MG63 (cell line): ENCODE measurements at places on chromosomes 1 and 21.

DNA sequence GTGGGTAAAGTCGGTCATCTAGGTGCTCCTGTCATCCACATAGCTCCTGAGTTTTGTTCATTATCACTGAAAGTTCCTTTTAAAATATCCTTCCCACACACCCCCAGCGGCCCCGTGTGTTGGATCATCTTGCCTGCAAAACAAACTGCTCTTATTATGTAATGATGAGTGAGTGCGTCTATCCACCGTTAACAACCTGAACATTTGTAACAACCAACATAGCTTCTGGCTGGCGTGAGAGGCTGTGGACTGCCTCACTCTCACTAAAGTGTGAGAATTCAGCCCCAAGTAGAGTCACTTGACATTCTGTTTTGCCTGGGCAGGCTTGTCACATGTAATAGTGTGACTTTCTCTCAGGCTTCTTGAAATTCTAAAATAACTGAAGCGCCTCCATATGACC lies 14.5 kb upstream of the KCNA2 start:
- DNase-seq = no peak

DNA sequence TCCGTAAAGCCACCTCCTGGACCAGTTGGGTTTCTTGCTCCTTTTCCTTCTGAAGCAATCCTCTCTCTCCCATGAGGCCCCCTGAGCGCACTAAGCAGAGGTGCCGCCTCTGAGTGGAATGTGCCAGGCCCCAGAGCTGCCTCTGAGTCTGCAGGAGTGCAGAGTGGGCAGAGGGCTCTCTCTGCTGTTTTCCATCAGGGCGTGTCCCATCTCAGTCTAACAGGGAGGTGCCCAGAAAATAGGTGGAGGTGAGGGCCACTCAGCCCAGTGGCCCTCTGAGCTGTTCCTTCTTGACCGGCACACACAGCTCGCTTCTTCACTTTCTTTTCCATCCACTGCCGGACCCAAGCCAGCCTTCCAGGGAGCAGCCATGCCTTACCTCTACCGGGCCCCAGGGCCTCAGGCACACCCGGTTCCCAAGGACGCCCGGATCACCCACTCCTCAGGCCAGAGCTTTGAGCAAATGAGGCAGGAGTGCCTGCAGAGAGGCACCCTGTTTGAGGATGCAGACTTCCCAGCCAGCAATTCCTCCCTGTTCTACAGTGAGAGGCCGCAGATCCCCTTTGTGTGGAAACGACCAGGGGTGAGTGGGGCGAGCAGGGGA lies at the start of gene CAPN9:
Gene CAPN9 (plus strand): TSS at position 262 of the 604 bp plus-strand sequence. CDS start 109 bp downstream, at position 371.
- DNase-seq = no peak

- no peak for DNase-seq
Measured at GRCh38 chr1:92126088-92126487, 45.9 kb downstream of the BTBD8 start.

DNA sequence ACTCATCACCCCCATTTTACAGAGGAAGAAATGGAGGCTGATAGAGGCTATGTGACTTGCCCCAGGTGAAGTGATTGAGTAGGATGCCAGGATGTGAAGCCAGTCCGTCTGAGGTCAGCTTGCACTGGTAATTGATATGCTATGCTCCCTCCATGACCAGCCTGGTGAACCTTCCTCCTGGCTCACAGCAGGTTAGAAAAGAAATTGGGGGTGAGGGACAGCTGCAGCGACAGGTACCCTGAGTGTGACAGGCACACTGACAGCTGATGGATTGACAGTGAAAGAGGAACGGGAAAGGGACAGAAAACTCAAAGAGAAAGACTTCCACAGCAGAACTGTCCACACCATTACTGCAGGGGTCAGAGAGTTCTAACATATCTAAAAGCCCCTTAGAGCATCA lies 102.1 kb downstream of the SUSD4 start:
- DNase-seq = no peak

DNA sequence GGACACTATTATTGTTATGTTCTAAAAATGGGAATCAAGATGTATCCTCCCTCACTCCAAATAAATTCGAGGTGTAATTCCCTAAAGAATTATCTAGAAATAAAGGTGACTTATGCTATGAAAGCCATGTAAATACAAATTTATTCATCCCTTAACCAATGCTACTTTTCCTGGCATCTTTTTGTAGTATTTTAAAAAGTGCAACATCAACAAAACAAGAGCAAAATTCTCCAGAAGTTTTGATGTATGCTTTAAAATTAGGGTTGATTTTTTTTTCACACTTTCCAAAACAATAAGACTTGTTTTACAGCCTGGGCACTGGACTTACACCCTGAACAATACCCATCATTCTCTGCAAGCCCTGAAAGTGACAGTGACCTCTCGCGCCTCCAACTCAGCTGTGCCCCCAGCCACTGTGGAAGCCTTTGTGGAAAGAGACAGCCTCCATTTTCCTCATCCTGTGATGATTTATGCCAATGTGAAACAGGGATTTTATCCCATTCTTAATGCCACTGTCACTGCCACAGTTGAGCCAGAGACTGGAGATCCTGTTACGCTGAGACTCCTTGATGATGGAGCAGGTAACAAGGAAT lies 21.4 kb upstream of the CLCA1 start:
- DNase-seq = no peak

DNA sequence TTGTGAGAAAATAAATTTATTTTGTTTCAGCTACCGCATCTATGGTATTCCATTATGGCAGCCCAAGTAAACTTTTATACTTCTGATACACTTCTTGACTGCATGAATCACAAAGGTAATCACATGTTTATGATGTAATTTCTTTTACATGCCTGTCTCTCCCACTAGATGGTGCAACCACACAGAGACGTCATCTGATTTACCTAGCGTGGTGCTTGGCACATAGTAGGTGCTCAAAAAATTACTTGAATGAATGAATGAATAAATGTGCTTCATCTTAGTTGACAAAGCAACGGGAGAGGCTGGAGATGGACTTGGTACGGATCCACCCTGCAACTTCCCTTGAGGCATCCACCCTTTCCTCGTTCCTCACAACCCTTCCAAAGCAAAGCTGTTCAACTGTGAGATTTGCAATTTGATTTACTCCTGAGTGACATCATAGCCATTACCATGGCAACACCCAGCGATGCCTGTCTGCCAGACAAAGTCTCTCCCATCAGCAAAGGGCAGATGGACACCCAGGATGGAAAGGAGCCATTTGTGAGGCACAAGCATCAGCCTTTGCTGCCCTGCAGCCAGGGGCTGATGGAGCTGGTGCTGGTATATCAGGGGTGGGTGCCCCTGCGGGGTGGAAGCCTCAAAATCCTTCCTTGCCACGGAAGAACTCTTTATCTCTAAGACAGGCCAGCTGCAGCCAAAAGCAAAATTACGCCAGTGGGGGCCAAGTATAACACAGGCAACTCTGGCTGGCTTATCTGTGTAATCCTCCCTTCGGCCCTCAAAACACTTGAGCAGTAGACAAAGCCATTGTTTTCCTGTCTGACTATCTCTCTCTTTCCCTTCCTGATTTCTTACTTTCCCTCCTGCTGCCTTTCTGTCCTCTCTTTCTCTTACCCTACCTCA lies 18.9 kb upstream of the VWA5B1 start:
- DNase-seq = no peak

DNA sequence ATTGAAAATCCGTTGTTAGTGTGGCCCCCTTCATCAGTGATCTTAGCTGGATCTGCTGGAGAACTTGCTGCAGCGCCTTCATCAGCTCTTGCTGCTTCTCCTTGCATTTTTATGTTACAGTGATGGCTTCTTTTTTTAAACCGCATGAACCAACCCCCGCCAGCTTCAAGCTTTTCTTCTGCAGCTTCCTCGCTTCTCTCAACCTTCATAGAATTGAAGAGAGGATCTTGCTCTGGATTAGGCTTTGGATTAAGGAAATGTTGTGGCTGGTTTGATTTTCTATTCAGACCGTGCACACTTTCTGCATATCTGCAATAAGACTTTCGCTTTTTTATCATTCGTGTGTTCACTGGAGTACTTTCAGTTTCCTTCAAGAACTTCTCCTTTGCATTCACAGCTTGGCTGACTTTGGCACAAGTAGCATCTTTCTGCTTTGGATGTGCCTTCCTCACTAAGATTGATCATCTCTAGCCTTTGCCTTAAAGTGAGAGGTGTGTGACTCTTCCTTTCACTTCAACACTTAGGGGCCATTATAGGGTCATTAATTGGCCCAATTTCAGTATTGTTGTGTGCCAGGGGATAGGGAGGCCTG lies 13.1 kb downstream of the RNF187 start:
- no peak for DNase-seq

- no peak for DNase-seq
Measured at GRCh38 chr21:29196670-29197191, 66.3 kb downstream of the MAP3K7CL start.
